Cardiac fibroblast (primary cell): ENCODE measurements at places on chromosomes 12 and 14.
A peak's percentile ranks its signal among the peaks of the same experiment; 100 is the strongest.

DNA sequence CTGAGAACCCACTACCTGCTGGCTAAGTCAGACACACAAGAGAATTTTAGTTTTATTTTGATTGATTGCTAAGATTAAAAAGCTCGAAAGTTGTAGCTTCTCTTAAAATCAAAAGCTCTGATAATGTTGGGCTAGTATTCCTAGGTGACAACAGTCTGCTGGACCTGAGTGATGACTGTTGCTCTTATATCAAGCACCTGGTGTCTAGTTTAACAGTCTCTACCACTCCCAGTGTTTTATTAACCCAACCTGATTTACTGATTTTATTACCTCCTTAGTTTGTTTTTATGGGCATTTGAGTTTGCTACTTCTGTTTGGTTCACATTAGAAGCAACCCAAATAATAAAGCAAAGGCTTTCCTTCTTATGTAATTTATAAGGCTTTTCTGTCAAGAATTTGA, 41.8 kb downstream of the ATP6V1D start:
- DNase-seq: no peak

DNA sequence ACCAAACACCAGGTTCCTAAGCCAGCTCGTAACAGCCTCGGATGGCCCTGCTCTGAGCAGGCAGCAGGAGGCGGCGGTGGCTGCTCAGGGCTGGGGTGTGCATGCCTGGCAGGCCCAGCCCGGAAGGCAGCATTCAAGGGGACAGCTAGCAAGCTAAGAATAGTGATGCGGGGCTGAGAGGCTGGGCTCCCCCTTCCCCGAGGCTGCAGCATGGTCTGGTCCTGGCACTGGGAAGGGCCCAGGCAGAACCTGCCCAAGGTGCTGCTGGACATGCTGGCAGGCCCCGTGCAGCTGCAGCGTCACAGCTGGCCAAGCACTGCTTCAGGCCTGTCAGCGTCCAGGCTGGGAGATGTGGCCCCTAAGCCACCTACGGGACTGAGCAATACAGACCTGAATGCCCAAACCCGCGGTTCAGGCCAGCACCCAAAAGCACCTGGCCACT, 26.4 kb upstream of the NUDT14 start:
- no peak for DNase-seq

GRCh38 chr12:104535369-104535768, 78.6 kb downstream of the CHST11 start:
- no peak for DNase-seq

- DNase-seq: no peak
Measured at GRCh38 chr12:56947633-56948456, 9.6 kb downstream of the RDH16 start.

GRCh38 chr14:61343991-61344405, 22.6 kb downstream of the PRKCH start:
- no peak for DNase-seq

GRCh38 chr12:65335981-65336380, 57.5 kb downstream of the MSRB3 start:
- peak; percentile 34 for DNase-seq

GRCh38 chr14:45526715-45527549, 273.9 kb upstream of the MIS18BP1 start:
- peak; percentile 17 for DNase-seq

- DNase-seq: no peak
Measured at GRCh38 chr14:93901813-93902212, 25.3 kb upstream of the FAM181A start.

- peak; percentile 93 for DNase-seq
Measured at GRCh38 chr14:74275241-74275841, 27.4 kb downstream of the ABCD4 start.

- DNase-seq: no peak
Measured at GRCh38 chr12:74370608-74371216, 166.9 kb upstream of the ATXN7L3B start.

DNA sequence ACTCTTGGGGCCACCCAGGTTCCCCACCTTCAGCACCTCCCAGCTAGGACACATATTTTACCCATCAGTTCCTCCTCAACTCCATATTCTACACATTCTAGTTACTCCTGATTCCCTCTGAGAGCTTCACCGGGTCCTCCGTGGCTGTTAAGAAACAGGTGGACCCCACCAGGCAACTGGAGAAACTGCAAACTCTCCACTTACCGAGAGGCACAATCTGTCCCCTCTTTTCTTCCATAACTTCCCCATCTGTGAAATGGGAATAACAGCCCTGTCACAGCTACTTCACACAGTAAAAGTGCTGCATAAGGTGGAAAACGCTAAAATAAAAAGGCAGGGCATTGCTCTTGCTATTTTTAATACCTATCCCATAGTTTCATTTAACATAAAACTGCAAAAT, 1.5 kb downstream of the SLC7A8 start:
- no peak for DNase-seq

DNA sequence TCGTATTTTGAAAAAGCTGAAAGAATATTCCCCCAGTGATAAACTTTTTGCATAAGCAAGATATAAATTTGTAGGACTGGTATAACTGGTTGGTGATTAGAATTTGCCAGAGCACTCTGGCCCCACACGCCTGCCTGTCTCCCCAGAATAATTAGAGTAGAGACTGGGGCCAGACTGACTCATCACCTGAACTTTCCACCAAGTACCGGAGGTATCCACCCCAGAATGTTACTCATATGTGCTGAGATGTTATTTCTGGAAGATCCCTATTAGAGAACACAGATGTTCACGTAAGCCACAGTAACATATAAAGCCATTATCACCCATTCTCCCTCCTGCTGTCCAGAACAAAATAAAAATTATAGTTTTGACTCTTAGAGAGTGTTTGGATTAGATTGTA, 49.5 kb upstream of the PIWIL1 start:
- no peak for DNase-seq

DNA sequence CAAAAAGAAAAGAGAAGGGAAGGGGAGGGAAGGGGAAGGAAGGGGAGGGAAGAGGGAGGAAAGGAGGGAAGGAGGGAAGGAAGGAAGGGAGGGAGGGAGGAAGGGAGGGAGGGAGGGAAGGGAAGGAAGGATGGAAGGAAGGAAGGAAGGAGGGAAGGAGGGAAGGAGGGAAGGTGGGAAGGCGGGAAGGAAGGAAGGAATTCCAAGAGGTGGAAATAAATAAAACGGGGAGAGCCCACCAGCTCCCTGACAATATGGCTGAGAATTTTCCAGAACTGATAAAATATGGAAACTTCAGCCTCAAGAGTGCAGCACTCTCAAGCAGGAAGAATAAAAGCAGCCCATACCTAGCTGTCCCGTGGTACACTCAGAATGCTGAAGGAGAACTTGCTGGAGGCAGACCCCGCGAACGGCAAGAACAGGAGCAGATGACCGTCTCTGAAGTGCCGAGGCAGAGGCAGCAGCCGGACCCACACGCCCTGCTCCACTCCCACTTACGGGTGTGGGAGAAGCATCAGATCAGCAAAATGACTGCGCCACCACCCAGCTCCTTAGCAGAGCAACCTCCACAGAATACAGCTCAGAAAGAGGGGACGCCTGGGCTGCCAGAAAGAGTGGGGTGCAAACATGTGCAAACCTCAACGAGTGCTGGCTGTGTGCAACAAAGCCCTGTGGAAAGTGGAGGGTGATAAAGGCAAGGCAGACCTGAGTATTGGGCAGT, 34.1 kb upstream of the INF2 start:
- no peak for DNase-seq

DNA sequence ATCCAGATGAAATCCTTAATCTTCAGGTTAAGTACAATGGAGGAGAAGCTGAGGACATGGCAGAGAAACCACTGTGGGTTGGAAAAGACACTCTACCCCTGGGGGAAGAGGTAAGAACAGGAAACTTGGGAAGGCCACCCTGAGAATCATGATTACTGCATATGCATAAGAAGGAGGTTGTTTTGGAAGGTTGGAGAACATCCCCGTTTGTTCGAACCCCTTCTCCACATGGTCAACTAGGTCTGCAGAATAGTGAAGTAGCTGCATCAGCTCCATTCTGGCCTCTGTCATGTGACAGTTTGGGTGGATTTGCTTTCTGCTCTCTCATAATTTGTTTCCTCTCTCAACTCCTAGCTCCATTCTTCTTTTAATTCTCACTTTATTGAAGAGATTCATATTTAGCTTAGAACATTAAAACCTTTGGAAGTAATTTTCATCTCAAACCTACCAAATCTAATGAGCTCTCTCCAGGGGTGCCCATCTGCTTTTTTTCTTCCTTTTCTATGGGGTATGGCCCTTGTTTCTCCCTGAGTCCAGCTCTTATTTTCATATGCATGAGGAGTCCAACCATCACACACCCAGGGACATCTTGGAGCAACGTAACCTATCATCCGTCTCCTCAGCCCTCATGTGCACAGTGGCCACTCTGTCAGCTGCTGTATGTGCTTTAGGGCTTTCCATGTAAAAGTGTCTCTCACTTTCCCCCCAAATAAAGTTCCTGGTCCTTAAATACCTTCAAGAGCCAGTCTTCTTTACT, 820.3 kb downstream of the TMEM121 start:
- DNase-seq: no peak

GRCh38 chr14:64605926-64606685, 56.3 kb downstream of the PPP1R36 start:
- DNase-seq: peak; percentile 48

DNA sequence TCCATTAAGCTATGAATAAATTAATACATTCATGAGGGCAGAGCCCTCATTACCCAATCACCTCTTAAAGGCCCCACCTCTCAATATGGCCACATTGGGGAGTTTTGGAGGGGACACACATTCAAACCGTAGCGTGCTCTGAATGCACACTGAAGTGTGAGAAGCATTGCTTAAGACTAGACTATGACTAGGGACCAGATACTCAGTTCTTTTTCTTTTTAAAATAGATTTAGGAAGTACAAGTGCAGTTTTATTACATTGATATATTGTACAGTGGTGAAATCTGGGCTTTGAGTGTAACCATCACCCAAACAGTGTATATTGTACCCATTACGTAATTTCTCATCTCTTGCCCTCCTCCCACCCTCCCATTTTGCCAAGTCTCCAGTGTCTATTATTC, 21.0 kb upstream of the JDP2 start:
- DNase-seq: no peak

GRCh38 chr14:22059201-22059600, 385.6 kb upstream of the OR4E1 start:
- DNase-seq: no peak

- peak; percentile 4 for DNase-seq
Measured at GRCh38 chr12:4918950-4919660, 9.4 kb downstream of the KCNA1 start.

DNA sequence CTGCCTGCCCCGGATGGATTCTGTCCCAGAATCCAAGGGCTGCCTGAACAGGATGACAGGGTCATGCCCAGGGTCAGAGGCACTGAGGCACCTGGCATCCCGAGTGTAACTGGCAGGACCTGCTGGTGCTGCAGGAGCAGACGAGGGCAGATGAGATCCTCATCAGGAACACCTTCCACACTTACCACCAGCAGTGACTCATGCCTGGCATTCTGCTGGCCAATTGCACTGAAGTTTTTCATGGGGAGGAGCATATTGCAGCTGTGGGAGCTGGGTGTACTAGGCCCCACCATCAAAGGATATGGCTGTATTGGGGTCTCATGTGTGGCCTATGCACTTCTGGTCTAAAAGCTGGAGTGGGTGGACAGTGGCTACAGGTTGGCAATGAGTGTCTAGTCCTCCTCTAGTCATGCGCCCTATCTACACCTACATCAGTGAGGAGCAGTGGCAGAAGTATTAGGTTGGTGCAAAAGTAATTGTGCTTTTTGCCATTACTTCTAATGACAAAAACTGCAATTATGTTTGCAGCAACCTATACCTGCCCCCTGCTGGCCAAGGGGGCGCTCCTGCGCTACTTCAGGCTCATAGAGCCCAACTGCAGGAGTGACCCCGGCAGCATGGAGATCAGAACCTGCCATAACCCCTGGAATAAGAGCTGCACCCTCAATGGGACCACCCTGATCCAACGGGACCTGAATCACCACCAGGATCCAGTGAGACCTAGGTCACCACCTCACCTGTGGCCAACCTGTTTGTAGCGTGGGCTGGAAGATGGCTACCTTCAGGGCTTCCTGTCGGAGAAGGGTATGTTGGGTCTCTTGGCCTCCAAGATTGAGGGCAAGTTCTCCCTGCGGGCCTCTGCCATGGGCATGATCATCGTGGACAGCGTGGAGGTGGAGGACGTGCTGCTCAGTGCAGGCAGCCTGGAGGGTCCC, 8.0 kb upstream of the C12orf42 start:
- DNase-seq: no peak

DNA sequence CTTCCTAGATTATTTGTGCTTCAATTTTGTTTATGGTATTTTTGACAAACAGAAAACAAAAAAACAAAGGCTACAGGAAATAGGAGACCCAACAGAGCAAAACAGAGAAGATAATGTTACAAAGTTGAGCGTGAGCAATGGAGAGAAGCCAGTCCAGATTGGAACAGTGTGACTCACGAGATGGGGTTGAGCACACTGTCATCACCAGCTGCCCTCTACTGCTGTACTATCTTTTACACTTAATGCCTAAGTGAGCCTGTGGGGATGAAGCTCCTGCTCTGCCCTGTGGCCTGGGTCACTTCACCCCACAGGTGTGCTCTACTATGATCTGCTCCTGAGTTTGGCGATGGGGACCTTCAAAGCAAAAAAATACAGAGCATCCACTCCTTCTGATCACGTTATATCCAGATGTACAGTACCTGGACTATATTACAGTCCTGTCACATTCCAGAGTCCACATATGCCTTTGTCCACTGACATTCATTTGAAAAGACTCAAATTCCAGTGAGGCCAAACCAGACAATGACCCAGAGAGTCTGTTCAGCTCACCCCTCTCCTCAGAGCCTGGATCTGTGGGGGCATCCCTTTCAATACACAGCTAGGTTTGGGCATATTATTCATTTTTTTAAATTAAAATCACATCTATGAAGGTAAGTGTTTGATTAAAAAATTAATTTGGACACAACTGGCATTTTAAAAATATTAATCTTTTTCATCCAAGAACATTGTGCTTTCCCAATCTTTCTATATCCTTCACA, 4.4 kb downstream of the IPO8 start:
- peak; percentile 71 for DNase-seq

DNA sequence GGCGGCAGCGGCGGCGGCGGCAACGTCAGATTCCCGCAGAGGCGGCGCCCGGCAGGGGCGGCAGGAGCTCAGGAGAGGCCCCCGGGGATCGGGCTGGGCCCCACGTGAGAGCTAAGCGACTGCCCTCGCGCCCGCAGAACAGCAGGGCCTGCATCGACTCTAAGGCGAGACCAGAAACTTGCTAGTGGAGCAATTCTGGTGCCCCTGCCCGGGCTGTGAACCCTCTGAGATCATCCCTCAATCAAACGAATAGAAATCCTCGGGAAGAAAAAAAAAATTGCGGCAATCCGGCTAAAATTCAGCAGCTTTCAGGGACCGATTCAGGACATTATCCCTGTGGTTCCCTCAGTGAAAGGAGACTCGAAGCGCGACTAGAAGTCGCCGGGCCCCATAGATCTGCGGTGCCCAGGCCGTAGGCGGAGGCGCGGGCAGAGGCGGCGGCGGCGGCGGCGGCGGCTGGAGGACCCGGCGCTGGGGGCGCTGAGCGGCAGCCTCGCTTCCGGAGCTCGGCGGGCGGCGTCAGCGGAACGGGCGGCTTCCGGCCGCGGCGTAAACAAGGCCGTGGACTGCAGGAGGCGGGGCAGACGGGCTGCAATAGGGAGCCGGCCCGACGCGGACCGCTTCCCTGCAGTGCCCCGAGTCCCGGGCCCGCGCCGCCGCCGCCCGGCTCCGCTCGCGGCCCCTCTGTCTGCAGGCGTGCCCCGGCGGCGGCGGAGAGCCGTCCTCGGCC, at the start of gene KLHDC2:
Gene KLHDC2, plus strand, starts transcription at position 583 of the 730 bp plus-strand sequence. CDS start 316 bp downstream, outside the sequence.
- peak; percentile 88 for DNase-seq
